ENCODE measurements at places on chromosomes 7 and 10. TPM values are rescaled to one million over a fixed set of nuclear protein-coding genes. Genes with fewer than 3 reads are reported as not detected.

The SMKR1 gene
- 1.2 TPM for total RNA-seq

The ADCYAP1R1 gene
- 14.6 TPM for total RNA-seq

The LRRC61 gene
- 1.0 TPM for total RNA-seq

The TMEM236 gene
- total RNA-seq: 0.11 TPM

The CPA2 gene
- total RNA-seq: 0.31 TPM

GRCh38 chr10:102133373-102134195 is 744 bp downstream of the PPRC1 start:
- H3K27ac ChIP-seq: peak overlapping the region; percentile 92
- DNase-seq: no peak
- H3K4me3 ChIP-seq: peak overlapping the region; percentile 82
- no peaks in the 10 kb centered on the region for H3K4me1 ChIP-seq
- H3K36me3 ChIP-seq: peaks cover 14% of the 10 kb centered on the region

GRCh38 chr7:116515584-116515983 is 9.3 kb upstream of the CAV1 start:
- no peak for DNase-seq
- no peaks in the 10 kb centered on the region for H3K27me3 ChIP-seq
- H3K36me3 ChIP-seq: no peaks in the 10 kb centered on the region
- no peak overlapping the region for H3K4me3 ChIP-seq
- no peak overlapping the region for H3K27ac ChIP-seq

- no peak overlapping the region for H3K27ac ChIP-seq
- H3K4me1 ChIP-seq: no peaks in the 10 kb centered on the region
- H3K36me3 ChIP-seq: no peaks in the 10 kb centered on the region
- no peak overlapping the region for H3K4me3 ChIP-seq
- no peak for DNase-seq
Observed at GRCh38 chr7:42193471-42194129, 43.4 kb downstream of the GLI3 start.

GRCh38 chr10:125144693-125145623 is 15.4 kb downstream of the CTBP2 start:
- H3K27ac ChIP-seq: no peak overlapping the region
- DNase-seq: no peak
- no peak overlapping the region for H3K4me3 ChIP-seq
- no peaks in the 10 kb centered on the region for H3K27me3 ChIP-seq
- peaks cover 22% of the 10 kb centered on the region for H3K4me1 ChIP-seq
- no peaks in the 10 kb centered on the region for H3K36me3 ChIP-seq

DNA sequence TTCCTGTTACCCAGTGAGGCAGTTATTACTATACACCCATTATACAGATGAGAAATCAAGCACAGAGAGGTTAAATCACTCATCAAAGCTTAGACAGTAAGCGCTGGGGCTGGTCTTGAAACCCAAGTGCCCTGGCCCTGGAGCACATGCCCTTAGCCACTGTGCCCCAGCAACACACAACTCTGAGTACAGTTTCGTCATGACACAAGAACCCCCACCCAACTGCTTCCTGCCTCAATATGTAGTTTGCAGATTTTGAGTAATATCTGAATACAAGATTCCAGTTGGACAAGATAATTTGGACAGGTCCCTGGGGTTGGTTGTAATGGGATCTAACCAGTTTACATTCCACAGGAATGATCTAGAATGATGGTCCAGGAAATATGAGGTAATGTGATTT is 62.8 kb downstream of the SH3PXD2A start:
- H3K36me3 ChIP-seq: no peaks in the 10 kb centered on the region
- no peak overlapping the region for H3K4me3 ChIP-seq
- H3K4me1 ChIP-seq: no peaks in the 10 kb centered on the region

GRCh38 chr7:80642871-80643270 is 4.4 kb downstream of the CD36 start:
- no peak overlapping the region for H3K27ac ChIP-seq
- no peaks in the 10 kb centered on the region for H3K4me1 ChIP-seq
- DNase-seq: no peak
- no peak overlapping the region for H3K4me3 ChIP-seq
- H3K27me3 ChIP-seq: no peaks in the 10 kb centered on the region
- no peaks in the 10 kb centered on the region for H3K36me3 ChIP-seq

DNA sequence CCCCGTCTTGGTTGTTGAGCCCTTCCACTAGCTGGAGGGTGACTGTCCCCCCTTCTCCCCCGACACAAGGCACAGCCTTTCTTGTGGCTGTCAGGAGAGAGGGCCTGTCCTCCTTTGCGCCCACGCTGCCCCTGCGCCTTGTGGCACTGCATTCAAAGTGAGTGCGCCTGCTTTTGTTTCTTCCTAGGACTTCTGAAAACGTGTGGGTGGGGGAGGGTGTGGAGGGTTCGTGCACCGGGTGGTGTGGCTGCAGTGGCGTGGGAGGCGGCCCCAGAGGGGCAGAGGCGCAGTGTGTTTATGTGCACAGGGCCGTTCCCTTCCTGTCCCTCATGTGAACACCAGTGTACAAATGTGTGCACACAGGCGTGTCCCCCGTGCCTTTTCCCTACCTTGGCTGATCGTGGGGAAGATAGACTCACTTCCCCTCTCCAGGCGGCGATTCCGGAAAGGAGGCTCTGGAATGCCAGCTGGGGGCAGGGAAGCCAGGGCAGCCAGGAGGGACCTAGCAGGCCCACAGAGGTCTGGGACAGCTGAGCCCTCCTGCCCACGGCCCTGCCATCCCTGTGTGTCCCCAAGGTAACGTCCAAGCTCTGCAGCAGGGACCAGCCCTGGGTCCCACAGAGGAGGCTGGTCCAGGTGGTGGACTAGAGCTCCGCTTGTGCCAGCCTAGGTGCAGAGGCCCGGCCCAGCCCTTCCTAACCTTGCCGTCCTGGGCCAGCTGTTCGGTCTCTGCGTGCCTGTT is 88.8 kb downstream of the LHPP start:
- H3K4me3 ChIP-seq: no peak overlapping the region
- H3K27ac ChIP-seq: no peak overlapping the region
- no peak for DNase-seq
- H3K27me3 ChIP-seq: no peaks in the 10 kb centered on the region
- H3K36me3 ChIP-seq: no peaks in the 10 kb centered on the region
- no peaks in the 10 kb centered on the region for H3K4me1 ChIP-seq

Measured in H1 (cell line).